ENCODE measurements at places on chromosomes 3 and 15.

GRCh38 chr15:69789648-69790393 is 307.9 kb downstream of the TLE3 start:
- DNase-seq = no peak

DNA sequence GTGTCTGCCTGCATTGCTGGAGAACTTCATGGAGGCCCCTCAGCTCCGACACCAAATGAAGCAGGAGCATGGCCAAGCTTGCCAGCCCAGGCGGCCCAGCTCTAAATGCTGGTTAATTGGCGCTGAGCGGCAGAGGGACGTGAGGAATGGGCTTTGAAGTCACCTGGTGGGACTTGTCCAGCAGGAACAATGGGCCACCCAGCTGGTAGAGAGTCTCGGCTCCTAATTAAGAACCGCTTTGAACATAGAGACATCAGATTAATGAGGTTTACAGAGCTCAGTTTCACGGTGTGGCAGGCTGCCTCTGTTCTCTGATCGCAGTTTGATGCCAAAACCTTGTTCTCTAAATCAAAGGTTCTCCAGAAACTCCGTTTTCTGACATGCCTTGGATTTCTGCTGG is 77.5 kb upstream of the LINGO1 start:
- no peak for DNase-seq

DNA sequence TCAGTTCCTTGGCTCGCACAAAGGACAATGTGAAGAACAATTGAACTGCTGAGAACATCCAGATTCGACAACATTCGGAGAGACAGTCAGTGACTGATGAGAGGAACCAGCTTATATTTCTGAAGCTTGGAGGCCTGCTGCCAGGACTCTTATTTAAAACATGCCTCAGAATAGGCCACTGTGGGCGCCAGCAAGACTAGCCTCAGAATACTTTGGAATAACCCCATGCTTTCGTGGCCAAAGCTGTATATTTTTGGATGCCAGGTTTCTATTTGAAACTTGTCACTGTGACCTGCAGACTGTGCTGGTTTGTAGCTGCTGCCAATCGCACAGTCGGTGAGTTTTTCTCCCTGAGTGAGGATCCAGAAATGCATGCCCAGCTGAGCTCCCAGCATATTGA is 129.9 kb upstream of the UBE3A start:
- DNase-seq = no peak

DNA sequence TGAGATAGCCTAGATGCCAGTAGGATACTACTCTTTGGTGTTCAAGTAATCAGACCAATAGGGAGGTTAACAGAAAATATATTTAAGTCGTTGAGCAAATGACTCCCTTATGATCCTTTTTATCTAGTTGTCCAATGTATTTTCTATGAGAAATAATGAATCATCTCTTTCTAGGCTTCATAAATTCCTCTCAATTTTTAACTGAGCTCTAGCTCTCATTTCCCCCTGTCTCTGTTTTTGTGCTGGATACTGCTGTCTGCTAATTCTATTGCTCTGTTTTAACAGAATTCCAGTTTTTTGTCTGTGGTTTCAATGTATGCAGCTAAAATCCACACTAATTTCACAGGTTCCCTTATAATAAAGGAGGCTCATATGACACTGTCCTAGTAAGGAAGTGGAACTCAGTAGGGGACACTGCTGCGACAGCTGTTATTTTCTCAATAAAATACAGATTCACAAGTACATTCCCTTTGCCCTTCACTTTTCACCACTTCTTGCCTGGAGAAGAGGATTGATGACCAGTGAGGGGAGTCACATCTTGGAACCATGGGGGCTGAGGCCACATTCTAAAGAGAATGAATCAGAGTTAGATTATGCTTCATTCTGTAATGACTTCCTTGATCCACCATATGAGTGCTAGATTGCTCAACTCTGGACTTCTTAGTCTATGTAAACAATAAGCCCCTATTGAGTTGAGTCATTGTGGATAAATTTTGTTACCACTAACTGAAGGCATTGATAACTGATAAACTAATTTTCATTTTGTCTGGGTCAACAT is 558.7 kb upstream of the KCNMB2 start:
- DNase-seq = peak; percentile 98

DNA sequence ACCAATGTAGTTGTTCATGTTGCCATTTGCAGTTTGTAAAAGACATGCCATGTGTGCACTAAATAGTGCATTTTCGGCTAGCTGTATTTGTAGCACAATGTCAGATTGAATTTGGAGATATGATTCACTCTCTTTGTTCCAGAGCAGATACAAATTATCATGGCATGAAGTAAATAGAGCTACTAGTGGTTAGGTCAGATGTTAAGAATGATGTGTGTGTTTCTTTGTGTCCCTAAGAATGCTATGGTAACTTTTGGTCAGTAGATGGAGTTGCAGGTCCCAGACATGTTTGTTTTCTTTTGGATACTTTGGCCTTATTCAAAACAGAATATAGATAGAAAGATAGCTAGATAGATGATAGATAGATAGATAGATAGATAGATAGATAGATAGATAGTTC is 595.8 kb downstream of the NLGN1 start:
- DNase-seq = peak; percentile 63

GRCh38 chr3:2262204-2262603 is 163.5 kb downstream of the CNTN4 start:
- no peak for DNase-seq

DNA sequence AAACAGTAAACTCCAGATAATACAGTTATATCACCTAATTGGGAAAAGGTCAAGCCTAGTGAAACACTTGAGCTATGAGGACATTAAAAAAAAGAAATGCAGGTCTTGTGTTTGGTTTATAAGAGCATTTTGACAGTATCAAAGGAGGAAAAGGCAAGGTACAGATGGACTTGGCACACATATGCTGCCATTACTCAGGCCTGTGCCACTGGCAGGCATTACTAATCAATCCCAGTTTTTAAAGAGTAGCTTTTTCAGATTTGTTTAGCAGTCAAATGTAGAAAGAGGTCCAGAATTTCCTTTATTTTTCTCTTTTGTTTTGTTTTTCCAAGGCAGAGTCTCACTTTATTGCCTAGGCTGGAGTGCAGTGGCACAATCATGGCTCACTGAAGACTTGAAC is 38.9 kb downstream of the MDFIC2 start:
- no peak for DNase-seq

DNA sequence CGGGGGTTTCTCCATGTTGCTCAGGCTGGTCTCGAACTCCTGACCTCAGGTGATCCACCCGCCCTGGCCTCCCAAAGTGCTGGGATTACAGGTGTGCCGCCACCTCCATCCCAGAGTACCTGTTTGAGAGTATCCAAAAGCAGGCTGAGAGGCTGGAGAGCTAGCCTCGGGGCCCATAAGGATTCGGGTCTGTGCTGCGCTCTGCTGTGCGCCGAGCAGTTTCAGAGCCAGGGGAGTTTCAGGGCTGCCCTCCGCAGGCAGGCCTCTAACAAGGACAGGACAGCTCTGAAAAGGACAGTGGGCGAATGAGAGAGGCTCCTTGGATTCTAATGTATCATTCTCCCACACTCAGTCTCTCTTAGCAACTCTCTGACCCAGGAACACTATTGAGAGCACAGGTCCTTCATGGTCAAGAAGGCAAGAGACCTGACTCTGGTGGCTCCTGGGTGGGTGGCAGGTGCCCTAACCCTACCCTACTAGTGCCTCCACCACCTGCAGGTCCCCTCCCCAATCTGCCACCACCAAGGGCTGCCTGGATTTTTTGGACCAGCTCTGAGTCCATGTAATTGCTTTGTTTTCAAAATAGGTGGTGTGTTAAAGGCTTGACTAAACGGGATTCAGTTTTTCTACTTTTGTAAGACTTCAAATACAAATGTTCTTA is 27.8 kb downstream of the MAGEF1 start:
- DNase-seq = no peak

DNA sequence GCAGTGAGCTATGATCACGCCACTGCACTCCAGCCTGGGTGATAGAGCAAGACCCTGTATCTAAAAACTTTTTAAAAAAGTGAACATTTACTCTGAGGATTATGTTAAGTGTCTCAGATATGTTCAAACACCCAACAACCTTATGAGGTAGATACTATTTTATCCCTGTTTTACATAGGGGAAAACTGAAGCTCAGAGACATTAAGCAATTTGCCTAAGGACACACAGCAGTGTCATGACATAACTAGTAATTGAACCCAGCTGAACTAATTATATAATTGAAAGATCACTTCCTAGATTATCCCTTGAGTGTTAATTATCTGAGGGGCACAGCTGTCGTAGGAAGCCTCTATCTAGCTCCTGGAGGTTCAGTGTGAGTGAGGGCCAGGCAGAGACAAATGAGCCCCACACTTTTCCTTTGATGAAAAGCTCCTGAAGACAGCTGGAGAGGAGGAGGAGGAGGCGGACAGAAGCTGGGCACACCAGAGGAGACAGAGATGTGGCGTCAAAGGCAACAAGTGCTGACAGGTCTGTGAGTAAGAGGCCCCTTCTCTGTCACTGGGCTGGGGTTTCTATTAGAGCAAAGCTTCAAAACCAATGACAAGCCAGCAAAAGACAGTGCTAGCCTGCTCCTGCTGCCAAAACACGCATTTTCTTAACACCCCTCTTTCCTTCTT is 20.5 kb downstream of the TRH start:
- no peak for DNase-seq

- no peak for DNase-seq
Observed at GRCh38 chr3:94996743-94997142, 933.9 kb downstream of the NSUN3 start.

DNA sequence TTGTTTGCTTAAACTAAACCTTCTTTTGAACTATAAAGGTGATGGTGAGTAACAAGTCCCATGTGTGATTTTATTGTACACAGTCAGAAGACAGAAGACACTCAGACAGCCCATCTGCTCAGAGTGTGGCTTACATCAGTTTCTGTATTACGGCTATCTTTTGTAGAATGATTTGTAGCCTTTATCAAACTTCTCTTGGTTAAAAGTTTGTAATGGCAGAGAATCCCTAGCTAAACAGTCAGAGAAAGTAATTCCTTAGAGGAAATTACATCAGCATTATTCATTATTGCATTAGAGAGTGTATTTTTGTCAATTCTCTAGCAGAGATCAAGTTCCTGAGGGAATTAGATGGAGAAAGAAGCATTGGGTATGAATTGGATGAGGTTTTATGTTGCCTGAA is 500.8 kb downstream of the CNTN4 start:
- peak; percentile 2 for DNase-seq

Measured in fibroblast of skin of scalp (primary cell).